ENCODE measurements at places on chromosomes 3 and 15.

DNA sequence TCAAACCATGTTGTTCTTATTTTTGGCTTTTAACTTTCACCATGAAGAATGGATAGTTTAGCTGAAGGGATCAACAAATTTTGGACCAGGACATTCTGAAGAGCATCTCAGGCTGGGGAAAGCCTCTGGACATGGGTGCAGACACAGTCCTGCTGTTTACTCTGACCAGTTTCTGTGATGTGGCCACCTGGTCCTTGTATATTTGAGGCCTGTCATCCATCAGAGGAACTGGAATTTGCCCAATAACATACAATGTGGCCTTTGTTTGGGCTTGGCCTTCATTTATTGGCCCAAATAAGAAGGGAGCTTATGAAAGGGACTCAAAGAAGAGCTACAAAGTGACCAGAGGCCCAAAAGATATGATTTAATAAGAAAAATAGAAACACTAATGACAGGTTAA lies 127.9 kb downstream of the MYRIP start:
- no peak for DNase-seq

- no peak for DNase-seq
These were observed 10.8 kb downstream of the RCN2 start for GRCh38 chr15:76942331-76942730.

DNA sequence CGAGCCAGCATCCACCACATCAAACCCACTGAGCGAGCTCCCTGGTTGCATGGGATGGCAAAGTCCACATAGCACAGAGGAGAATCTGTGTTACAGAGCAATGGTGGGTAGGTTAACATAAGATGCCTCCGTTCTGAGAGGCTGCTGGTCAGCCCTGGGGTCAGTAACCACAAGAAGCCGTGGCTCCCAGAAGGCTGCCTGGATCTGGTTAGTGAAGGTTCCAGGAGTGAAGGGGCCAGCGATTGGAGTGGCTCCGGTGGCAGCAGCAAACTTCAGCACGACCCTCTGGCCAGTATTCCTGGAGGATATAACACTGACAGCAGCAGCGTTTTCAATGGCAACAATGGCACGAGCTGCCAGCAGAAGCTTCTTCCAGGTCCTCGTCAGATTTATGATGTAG lies 18.4 kb upstream of the PIGZ start:
- no peak for DNase-seq

DNA sequence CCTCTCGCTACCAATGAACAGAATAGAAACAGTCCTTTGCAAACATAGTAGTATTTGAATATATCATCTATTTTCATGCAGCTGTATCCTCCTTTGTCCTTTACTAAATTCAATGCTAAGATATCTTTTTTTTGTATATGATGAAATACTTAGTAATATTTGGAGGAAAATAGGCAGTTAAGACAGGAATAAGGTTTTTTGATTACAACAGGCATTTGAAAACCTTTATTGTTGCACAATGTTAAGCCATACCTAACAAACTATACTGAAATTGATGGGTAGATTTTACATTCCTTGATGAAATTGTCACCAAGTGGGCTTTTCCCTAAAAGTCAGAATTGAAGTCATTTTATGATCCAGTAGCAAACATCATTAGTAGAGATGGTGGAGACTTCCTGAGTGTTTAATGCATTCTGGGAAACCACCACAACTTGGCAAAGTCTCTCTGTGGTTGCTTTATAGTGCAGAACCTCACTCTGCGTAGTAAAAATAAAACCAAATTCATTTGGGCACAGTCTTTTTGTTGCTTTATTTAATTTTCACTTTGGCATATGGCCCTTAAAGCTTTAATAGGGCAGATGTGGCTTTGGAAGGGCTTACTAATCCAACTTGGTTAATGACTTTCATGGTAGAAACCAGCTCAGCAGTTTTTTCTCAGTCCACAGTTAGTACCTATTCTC lies 216.0 kb downstream of the DIPK2A start:
- DNase-seq, result no peak

DNA sequence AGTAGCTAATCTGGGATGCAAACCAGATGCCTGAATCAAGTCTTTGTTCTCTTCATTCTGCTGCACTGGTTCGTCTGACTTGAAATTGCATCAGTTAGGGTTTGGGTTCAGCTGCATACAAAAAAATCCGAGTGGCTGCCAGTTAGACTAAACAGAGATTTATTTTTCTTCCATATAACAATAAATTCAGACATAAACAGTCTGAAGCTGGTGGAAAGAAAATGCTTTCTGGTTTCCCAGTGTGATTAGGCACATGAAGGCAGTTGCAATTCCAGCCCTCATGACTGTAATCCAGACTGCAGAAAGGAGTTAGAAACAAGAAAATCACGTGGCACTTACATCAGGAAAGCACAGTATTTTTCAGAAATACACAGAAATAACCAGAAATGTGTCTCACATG lies 930.7 kb downstream of the MCTP2 start:
- DNase-seq, result no peak

DNA sequence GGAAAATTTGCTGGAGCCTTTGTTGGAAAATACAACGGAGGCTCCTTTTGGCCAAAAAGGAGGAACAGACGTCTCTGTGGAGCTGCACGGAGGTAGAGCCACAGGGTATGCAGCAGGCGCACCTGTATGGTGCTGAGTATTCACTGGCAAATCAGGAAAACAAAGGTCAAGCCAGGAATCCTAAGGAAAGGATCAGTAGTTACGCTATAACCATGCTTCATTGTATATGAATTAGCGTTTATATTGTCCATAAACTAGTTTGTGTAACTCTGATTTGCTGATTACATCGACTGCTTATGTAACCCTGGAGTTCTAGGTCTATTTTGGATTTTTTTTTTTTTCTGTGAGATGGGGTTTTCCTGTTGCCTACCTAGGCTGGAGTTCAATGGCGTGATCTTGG lies 45.4 kb downstream of the LPP start:
- DNase-seq, result no peak

Measured in effector memory CD4-positive, alpha-beta T cell (primary cell).